ENCODE measurements at places on chromosomes 6 and 20. TPM values are rescaled to one million over a fixed set of nuclear protein-coding genes. Genes with fewer than 3 reads are reported as not detected.

DNA sequence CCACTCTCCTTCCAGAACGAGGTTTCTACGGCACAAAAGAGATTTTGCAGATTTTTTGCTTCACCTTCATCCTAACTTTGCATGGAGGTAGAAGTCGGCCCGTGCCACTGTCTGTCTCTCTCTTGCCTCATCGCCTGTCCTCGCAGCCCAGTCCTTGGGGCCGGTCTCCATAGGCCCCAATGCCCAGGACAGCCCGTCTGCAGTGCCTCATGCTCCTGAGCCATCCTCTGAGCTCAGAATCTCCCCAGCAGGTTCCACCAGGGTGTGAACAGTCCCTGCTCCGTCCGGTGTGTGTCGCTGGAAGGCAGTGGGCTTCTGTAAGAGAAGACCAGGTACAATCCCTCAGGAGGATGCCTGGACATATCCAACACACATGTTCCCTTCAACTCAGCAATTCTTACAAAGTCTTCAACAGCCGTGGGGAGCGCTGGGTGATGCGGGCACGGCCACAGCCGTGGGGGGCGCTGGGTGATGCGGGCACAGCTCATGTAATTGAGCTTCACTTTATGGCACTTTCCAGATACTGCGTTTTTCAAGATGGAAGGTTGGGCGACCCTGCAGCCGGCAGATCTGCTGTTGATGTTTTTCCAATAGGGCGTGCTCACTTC is 231.9 kb downstream of the DLL1 start:
- H3K27me3 ChIP-seq, result no peaks in the 10 kb centered on the region
- no peaks in the 10 kb centered on the region for H3K4me1 ChIP-seq
- DNase-seq, result no peak
- no peaks in the 10 kb centered on the region for H3K36me3 ChIP-seq
- no peak overlapping the region for H3K4me3 ChIP-seq

- DNase-seq, result no peak
- no peak overlapping the region for H3K27ac ChIP-seq
- no peaks in the 10 kb centered on the region for H3K27me3 ChIP-seq
- H3K4me1 ChIP-seq, result no peaks in the 10 kb centered on the region
Measured at GRCh38 chr20:50865591-50865990, 65.6 kb downstream of the ADNP start.

WFDC2 gene
- not detected for total RNA-seq

PARD6B gene
- 1.0 TPM for total RNA-seq

DNA sequence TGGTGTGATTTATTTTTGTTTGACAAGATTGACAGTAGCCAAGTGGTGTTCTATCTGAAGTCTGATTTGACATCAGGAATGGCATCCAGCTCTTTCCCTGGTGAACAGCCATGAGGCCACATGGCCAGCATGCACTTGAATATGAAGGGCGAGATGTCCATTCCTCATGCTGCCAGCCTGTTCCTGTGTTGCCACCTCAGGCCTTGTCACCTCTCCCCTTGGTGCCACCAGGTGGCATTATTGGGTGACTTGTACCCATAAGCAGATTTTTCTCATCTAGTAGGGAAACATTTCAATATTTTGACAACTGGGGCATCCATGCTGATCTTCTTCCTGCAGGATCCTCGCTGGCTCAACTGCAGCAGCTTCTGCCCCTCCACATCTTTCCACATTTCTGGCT is 199.1 kb downstream of the ERMARD start:
- no peaks in the 10 kb centered on the region for H3K4me1 ChIP-seq
- H3K4me3 ChIP-seq, result no peak overlapping the region
- no peaks in the 10 kb centered on the region for H3K36me3 ChIP-seq
- H3K27me3 ChIP-seq, result no peaks in the 10 kb centered on the region
